Suppressor macrophage treated with lipopolysaccharide for 1 hour (primary cell): ENCODE measurements at places on chromosomes 16 and 17.

GRCh38 chr16:82175627-82176026 is 5.6 kb upstream of the MPHOSPH6 start:
- no peak for DNase-seq

DNA sequence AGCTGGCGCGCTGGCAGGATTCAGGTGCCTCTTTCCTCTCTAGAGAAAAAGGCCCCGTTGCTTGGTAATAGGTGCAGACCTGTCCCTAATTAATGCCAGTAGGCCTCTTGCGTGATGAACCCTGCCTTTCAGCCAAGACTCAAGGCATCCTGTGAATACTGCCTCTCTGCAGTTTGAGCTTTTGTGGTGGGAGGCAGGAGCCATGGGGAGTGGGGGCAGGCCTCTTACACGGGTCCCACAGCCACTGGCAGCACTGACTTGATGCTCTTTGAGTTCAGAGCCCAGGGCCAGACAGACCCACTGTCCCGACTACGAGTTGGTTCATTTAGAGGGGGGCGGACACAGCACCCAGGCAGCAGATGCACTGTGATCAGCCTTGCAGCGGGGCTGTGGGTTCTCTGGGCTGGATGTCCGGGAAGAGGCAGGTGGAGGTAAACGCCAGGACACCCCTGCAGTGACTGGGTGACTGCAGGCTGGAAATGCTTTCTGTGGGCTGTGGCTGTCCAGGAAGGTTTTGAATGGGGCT is 237.0 kb downstream of the SEC14L1 start:
- DNase-seq, result no peak

DNA sequence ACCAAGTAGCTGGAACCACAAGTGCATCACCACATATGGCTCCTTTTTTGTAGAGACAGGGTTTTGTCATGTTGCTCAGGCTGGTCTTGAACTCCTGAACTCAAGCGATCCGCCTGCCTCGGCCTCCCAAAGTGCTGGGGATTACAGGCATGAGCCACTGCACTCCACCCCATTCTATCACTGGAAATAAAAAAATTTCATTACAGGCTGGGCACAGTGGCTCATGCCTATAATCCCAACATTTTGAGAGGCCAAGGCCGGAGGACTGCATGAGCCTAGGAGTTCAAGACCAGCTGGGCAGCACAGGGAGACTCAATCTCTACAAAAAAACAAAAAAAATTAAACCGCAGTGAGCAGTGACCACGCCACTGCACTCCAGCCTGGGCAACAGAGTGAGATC is 60.1 kb downstream of the BRIP1 start:
- no peak for DNase-seq

- peak; percentile 55 for DNase-seq
These were observed 2.7 kb downstream of the N4BP1 start for GRCh38 chr16:48607056-48607825.

DNA sequence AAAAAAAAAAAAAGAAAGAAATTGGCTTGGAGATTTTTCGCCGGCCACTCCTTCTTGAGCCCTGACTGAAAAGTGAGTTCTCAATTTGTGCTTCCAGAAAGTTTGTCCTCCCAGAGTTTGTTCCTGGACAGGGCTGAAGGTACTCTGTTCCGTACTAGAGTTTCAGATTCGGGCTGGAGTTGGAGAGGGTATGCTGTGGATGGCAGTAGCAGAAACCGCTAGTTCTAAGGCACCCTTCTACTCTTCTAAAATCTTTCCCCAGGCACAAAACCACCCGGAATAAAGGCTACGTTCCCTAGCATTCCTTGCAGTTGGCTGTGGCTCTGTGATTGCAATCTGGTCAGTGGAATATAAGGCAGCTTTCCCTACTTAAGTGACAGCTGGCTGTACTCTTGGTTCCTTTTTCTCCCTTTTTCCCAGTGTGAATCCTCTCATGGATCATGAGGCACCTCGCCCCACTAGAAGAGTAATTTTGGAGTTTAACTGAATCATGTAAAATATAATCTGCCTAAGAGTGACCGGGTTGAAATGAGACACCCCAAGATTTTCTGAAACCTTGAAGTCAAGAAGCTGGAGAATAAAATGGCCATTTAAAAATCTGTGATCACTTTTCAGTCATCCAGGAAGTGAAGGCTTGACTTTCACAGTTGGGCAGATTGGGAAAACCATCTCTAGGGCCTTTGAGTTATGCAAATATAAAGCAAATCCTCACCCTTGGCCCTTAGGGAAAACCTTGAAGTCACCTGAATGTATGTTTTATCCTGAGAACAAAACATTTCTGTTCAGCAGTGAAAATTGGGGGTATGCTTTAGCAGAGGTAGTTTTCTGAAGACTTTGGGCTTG is 901 bp upstream of the HEATR6 start:
- peak; percentile 49 for DNase-seq
